ENCODE measurements at places on chromosomes 5 and 9.

GRCh38 chr9:4095484-4095883 lies 204.4 kb downstream of the GLIS3 start:
- no peak for DNase-seq

- no peak for DNase-seq
These were observed 297.7 kb downstream of the IRX2 start for GRCh38 chr5:2453781-2454180.

DNA sequence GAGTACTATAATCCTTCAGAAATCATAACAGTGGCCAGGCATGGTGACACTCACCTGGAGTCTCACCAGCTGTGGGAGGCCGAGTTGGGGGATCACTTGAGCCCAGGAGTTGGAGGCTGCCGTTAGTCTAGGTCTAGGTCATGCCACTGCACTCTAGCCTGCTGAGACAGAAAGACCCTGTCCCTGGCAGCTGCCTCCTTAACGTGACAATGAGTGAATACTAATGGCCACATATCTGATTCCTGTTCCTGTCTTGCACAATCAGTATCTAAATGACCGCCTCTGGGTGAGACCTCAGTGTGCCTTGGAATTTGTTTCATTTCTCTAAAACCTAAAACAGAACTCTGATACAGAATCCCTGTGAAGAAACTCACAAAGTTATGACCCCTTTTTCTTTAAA lies 131.0 kb upstream of the DAB2 start:
- DNase-seq: no peak

- DNase-seq: peak; percentile 8
These were observed 53.7 kb downstream of the RGMB start for GRCh38 chr5:98827161-98827560.

DNA sequence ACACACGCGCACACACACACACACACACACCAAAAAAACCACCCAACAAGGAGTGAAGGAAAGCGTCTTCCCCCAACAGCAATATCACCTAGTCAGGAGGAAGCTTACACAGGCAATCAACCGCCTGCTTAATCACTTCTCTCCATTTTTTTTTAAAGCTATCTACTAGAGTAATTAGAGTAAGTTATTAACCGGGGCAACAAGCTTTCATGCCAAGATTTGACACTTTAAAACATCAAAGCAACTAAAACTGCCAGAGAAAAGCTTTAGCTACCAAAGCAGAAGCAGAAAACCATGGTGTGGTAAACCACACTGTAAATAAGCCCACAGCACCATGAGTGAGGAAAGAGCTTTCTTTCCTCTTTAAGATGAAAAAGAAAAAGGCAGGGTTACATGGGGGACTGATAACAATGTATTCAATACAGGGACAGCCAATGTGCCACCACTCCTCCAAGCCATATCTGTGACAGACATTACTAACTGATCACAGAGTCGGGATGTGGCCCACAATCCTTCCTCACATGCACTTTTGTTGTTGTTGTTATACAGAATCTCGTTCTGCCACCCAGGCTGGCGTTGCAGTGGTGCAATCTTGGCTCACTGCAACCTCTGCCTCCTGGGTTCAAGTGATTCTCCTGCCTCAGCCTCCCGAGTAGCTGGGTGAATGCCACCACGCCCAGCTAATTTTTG lies 282.1 kb downstream of the CRB2 start:
- peak; percentile 48 for DNase-seq

- DNase-seq: no peak
These were observed 36.7 kb upstream of the F2R start for GRCh38 chr5:76679231-76679630.

DNA sequence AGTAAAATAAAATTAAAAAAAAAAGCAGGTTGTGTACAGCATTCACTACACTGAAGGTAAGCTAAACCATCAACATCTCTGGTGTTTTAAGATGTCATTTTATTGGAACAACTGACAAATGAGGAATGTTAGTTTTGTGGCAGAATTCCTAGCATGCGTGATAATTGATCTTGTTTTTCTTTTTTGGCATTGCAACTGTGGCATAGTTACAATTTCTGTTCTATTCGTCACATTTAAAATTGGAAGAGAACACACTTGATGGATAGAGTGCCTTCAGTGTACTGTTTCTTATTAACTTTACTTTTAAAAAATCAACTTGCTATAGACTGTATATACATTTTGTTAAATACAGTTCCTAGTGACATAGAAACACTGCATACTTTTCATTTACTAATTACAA lies 43.6 kb upstream of the TNFSF15 start:
- no peak for DNase-seq

DNA sequence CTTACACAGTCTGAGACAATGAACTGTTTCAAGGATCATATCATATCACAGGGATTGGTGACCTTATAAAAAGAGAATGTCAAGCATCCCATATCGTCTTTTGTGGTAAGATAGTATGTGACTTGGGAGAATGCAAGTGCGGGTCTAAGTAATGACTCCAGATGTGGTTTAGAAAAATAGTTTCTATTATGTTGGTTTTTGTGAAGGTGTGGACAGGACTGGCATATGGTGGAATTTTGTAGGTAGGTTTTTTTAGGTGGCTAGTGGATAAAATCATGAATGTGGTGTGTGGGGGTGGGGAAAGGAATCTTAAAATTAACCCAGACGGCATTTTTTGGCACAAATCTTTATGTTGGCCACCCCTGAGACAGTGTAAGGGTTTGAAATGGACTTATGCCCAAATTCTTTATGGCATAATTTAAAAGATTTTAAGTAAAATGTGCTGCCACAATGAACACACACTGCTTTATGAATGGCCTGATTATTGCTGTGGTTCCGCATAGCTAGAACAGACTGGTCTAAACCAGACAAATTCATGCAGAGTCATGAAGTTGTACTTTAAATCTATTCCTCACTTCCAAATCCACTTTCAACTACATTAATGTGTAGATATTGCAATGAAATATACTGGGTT lies 204.8 kb upstream of the HAPLN1 start:
- DNase-seq: no peak

GRCh38 chr9:136197930-136198604 lies 6.9 kb downstream of the LHX3 start:
- no peak for DNase-seq

GRCh38 chr9:94913550-94913949 lies 187.1 kb downstream of the AOPEP start:
- no peak for DNase-seq

GRCh38 chr5:65423623-65424022 lies 58.1 kb downstream of the ADAMTS6 start:
- DNase-seq: no peak

DNA sequence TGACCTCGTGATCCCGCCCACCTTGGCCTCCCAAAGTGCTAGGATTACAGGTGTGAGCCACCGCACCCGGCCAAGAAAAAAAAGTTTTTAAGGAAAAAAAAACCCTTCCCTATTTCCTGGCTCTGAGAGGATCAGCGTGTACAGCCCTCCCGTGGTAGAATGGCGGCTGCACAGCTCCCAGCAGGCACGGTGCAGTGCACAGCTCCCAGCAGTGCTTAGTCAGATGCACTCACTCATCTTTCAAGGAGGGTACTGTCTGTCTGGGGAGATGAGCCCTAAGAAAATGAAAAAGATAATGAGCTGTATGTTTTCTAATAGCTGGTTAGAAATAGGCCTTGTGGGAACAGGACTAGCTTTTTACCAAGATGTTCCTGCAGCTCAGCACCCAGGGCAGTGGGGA lies 36.7 kb upstream of the SLC2A8 start:
- DNase-seq: no peak

DNA sequence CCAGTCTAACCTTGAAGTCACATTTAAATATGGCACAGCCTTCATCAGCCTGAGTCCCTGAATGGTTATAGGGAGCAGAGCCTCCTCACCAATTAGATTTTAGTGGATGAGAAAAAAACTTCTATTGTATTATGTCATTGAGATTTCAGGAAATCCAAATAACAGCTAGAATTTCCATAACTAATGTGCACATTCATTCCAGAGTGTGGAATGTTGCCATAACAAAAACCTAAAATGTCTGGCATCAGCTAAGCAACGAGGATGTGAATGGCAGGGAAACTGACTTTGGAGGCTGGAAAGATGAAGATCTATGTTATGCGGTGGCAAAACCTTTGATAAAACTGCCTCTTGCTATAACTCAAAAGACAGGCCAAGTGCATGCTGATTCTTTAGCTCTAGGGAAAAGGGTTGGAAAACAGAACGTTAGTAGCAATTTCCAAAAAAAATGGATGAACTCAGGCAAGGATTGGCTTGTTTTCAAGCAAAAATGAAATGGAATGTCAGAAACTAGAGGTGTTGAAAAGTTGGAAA lies 91.3 kb upstream of the NFIB start:
- no peak for DNase-seq

DNA sequence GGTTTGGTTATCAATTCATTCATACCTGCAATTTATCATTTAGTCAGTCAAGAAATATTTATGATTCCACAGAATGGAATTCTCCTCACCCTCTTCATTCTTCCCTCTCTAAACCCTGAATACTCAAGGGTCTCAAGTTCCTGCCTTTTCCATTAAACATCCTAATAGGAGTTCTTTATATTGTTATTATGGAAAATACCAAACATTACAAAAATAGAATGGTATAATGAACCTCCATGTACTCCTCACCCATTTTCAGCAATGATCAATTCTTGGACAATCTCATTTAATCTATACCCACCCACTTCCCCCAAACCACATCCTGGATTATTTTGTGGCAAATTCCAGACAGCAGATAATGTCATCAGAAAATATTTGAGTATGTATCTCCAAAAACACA lies 74.5 kb downstream of the ADAMTS12 start:
- DNase-seq: no peak

GRCh38 chr9:129170229-129170628 lies 7.8 kb downstream of the IER5L start:
- peak; percentile 34 for DNase-seq

- DNase-seq: no peak
These were observed 179.0 kb upstream of the NMUR2 start for GRCh38 chr5:152584103-152584502.

DNA sequence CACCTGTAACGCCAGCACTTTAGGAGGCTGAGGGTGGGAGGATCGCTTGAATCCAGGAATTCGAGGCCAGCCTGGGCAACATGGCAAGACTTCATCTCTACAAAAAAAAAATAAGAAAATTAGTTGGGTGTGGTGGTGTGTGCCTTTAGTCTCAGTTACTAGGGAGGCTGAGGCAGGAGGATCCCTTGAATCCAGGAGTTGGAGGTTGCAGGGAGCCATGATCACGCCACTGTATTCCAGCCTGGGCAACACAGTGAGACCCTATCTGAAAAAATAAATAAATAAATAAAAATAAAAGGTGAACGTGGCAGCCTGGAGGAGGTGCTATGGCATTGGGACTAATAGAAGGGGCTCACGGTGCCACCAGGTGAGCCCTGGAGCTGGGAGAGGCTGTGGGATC lies 7.1 kb downstream of the FGFR4 start:
- DNase-seq: no peak

DNA sequence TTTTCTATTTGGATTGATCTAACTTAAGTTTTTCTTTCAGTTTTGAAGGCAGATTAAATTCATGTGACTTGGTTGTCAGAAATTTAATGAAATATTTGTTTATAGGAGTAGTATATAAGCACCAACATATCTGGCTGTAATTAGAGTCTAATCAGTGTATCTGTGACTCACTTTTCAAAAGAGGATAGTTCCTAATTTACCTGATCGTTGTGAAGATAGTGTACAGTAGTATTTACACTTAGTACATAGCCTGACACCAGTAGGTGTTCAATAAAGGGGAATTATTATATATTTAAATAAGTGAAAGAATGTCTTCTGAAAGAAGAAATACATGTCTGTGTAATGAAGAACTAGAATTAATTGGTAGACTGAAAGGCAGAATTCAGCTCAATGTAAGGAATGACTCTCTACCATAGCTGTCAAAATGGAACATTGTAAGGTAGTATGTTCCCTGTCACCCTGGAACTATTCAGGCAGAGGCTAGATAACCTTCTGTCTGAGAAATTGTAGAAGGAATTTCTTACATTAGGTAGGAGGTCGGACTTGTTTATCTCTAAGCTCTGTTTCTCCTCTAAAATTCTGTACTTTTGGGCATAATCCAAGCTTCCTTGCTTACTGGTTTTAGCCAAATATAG lies 8.6 kb downstream of the TGFBR1 start:
- DNase-seq: no peak

GRCh38 chr9:134433101-134433500 lies 106.8 kb downstream of the RXRA start:
- DNase-seq: no peak

GRCh38 chr5:133861161-133861737 lies 107.2 kb downstream of the C5orf15 start:
- DNase-seq: peak; percentile 12

- DNase-seq: no peak
These were observed 28.8 kb downstream of the G3BP1 start for GRCh38 chr5:151800532-151800931.

GRCh38 chr9:34271265-34272006 lies 57.6 kb downstream of the KIF24 start:
- DNase-seq: no peak

DNA sequence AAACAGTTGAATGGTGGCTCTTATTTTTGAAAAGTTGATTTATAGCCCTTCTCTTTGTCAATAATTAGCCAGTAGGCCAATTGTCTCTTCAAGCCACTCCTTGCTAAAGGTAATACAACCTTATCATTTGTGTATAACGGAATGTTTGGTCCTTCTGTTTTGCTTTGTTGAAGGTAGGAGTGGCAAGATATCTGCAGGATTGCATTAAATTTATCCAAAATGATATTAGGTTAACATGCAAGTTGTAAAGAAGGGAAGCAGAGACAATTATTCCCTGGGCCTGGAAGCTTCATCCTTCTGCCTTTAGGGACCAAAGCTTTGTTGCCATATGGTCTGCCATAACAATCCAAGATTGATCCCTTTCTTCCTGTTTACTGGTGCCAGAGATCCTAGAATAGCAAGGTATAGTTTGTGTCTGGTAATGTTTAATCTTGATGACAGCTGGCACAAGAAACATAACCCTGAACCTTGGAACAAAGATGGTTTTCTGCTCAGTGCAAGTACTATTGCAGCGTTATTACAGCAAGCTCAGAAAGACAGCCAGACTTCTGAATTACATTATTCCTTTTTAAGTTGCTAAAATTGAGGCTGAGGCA lies 15.5 kb upstream of the FSD1L start:
- DNase-seq: no peak

- no peak for DNase-seq
These were observed 8.2 kb downstream of the NR2F1-AS1 start for GRCh38 chr5:93572608-93573353.

- DNase-seq: no peak
These were observed 761 bp downstream of the REEP2 start for GRCh38 chr5:138439477-138440158.

DNA sequence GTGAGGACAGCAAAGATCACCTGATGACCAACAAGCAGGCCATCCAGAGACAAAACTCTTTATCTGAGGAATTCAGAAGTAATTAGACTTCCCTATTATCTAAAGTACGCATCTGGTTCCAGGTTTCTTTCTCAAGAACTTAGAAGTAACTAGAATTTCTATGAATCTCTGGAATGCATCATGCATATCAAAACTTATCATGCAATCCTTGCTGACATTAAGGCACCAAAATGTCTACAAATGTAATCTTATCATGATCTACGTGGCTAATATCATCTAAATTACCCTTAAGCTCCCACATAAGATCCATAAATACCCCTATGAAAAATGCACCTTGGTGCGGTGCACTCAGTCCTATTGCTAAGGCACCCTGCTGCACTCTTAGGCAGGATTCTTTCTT lies 488.1 kb upstream of the TLE4 start:
- DNase-seq: no peak

GRCh38 chr9:23232831-23233230 lies 593.2 kb downstream of the ELAVL2 start:
- no peak for DNase-seq

GRCh38 chr5:30856242-30856641 lies 337.2 kb upstream of the CDH6 start:
- DNase-seq: no peak

Measured in activated CD4-positive, alpha-beta T cell treated with anti-CD3 and anti-CD28 coated beads, Interleukin-10, Interleukin-2, amounts not matched to agents 100 ng/mL and 50 ng/mL, durations not matched to agents 16 hours and 8 hours (primary cell).